A375 (cell line): ENCODE measurements at places on chromosomes 2 and 18. TPM values are rescaled to one million over a fixed set of nuclear protein-coding genes. Genes with fewer than 3 reads are reported as not detected.

ANKRD39 gene
- total RNA-seq, result 8.9 and 11.6 TPM in 2 replicates

ABI2 gene
- 44.7 and 54.5 TPM in 2 replicates for total RNA-seq

CDK5R2 gene
- total RNA-seq, result 0.03 TPM in 1 of 2 replicates, not detected in the other

GAL3ST2 gene
- not detected in 2 replicates for total RNA-seq

DSG2 gene
- total RNA-seq, result 10.6 and 12.3 TPM in 2 replicates

CDKL4 gene
- 0.19 TPM in 1 of 2 replicates, not detected in the other for total RNA-seq

TUBB8B gene
- not detected in 2 replicates for total RNA-seq
